HAP-1 (cell line): ENCODE measurements at places on chromosomes 12 and 14.

DNA sequence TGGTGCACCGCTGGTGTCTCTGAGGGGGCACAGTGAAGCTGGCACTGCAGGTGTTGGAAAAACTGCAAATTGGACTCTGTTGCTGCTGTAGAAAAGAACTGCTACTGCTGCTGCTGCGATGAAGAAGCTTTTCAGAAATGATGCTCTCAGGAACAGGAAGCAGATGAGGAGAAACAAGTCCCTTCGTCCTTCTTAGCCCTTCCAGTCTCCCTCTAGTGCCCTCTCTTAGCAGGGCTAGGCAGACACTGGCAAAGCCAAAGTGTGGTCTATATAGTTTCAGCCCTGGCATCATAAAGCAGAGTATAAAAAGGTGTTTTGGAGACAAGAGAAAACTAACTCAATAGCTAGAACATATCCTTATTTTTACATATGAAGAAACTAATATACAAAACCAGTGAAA lies 174.5 kb downstream of the MYRFL start:
- DNase-seq = no peak

DNA sequence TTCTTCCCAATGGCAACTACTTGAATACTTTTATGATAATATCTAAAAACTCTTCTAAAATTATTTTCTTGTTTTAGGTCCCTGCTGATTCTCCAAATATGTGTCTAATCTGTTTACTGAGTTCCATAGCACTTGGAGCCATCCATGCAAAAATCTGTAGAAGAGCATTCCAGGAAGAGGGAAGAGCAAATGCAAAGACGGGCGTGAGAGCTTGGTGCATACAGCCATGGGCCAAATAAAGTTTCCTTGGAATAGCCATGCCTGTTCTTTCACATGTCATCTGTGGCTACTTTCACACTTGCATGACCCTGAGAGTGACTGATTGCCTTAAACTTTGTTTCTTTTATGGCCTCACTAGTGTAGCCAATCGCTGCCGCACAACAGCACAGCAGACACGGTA lies 13.0 kb upstream of the EGLN3 start:
- no peak for DNase-seq

DNA sequence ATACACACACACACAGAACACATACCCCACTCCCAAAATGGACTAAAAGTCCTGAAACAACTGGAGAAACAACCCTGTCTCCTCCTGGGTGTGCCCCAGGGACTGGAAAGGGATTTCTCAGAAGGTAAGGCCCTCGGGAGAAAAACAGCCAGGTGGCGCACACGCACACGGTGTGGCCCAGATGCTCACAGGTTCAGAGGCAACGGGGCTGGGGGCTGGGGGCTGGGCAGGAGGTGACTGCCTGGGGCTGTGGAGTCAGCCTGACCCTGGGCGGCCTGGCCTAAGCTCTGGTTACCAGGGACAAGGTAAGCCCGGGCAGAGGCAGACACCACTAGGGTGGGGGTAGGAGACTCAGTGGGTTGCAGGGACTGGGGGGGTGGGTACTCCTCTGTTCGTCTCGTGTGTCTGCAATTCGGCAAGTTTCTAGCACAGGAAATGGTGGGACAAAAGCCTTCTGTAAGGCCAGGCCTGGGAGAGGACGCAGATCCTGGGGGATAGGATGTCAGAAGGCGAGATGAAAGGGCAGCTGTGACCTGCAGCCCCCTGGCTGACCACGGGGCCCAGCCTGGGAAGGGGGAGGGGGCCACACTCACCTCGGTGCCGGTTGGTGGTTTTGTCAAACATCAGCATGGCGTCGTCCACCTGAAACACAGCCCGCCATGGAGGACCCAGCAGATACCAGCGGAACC lies 10.4 kb downstream of the MSI1 start:
- no peak for DNase-seq

DNA sequence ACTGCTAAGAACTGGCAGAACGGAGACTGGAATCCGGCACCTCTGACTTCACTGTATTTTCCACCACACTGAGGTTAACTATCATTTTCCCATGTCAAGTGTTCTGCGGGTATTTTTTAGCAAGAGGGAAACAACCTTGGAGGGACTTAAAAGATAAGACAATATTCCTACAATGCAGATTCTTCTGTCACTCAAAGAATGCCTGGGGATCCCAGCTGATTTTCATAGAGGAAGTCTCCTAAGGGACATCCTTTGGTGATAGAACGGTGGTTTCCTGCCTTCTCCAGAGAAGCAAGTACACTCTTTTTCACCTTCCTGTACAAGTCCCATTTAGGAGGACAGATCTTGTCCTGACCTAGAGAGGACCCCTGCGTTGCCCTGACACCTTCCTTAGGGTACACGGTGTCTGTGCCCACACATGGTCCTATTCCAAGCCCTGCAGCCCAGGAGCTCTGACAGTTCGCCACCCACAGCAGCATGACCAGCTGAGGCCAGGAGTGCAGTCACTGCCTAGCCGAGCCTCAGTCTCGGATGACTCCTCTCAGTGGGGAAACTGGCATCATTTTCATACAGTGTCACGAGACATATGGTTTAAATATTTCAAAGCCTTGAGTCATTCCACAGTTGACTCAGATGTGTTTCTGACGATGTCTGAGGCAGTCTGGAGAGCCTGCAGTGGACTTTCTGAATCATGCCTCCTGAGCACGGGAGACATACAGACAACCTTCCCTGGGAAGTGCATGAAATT lies 181.3 kb upstream of the FKBP4 start:
- no peak for DNase-seq
